Right kidney (tissue), 9 donors: ENCODE measurements at places on chromosomes 5 and 9.
A peak's percentile ranks its signal among the peaks of the same experiment; 100 is the strongest.

GRCh38 chr5:140267559-140268018, 35.3 kb downstream of the PFDN1 start:
- no peak for DNase-seq

DNA sequence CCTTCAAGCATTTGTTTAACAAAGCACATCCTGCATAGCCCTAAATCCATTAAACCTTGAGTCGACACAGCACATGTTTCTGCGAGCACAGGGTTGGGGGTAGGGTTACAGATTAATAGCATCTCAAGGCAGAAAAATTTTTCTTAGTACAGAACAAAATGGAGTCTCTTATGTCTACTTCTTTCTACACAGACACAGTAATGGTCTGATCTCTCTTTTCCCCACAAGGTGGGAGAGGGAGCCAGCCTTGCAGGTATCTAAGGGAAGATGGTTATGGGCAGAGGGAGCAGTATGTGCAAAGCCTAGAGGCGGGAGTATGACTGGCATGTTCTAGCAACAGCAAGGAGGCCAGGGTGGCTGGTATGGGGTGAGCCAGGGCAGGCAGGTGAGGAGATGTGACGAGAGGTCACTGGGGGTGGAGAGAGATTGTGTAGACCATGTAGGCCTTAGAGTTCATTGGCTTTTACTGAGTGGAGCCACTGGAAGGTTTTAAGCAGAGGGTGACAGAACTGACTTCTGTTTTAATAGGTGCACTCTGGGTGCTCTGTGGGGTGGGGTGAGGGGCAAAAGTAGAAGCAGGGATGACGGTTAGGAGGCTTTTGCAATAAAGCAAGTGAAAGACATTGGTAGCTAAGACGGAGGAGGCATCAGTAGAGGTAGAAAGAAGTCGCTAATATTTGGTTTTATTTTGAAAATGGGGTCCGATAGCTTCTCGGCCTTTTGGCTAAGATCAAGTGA, 5.1 kb upstream of the RPS14 start:
- DNase-seq: no peak

DNA sequence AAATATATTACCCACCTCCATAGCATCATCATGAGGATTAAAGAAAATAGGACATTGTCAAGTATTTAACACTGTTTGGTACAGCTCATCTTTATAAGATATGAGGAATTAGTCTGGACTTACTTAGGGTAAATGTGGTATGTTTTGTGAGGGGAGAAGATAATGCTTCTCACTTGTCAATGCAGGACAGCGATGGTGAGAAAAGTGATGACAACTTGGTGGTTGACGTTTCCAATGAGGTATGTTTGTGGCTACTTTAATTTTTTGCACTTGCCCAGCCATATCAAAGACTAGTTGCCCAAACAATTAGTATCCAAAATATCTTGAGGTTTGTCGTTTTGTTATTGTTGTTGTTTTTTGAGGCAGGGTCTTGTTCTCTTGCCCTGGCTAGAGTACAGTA, 133.9 kb downstream of the TLE4 start:
- DNase-seq: no peak

DNA sequence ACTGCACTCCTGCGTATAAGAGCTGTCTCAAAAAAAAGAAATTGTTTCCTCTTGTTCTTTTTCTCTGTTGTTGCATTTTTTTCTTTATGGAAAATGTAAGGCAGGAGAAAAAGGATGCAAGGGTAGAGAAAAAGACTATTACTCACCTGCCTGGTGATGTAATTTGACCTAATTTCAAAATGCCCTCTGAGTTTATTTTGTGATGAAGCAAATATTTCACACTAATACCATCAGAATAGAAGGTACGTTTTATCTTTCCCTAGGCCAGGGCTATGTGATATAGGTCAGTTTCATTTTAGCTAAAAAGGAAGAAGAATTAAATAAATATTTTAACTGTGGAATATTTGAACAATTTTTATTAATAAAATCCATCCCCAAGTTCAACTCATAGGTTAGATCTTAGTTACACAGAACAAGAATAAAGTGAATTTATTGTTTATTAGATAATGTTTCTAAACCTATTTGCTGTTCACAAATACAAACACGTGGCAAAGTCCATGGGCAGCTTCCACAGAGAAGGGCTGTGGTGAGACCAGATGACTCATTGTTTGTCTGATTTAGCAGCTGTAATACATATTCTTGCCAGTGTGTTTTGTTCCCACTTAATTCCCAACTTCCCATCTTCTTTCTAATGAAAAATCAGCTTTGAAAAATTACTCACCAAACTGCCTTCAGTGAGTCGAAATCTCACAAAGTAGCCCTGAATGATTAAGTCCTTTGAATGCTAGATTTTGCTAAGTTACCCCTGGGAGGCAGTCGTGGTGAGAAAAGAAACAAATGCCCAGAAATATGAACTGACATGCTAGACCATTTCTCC, 52.8 kb upstream of the CCDC112 start:
- no peak for DNase-seq

- peak; percentile 60 for DNase-seq
These were observed 28.8 kb upstream of the DAB2IP start for GRCh38 chr9:121622387-121623203.

- no peak for DNase-seq
These were observed 138.8 kb upstream of the COL5A1 start for GRCh38 chr9:134502809-134503211.

GRCh38 chr5:53219174-53219573, 109.6 kb upstream of the MOCS2 start:
- DNase-seq: no peak

DNA sequence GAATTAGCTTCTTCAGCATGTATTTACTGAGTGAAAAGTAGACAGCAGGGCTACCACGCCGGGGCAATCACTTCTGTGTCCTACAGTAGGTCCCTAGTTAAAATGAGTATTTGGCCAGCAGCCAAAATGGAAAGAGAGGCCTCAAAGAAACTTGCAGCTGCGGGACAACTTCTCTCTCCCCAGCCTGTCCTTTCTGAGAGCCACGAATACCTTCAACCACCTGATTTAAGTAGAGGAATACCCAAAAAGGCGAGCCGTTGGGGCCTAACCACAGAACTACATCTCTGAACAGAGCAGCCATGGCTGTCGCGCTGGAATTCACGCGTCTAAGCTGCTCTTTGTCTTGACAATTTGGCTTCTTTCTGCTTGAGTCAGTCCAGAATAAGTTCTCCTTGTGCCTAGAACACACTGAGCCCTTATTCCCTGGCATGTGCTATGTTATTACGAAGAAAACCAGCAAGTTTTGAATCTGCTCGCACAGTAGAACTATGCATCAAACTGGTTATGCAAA, 43.8 kb upstream of the GOLPH3 start:
- DNase-seq: no peak

DNA sequence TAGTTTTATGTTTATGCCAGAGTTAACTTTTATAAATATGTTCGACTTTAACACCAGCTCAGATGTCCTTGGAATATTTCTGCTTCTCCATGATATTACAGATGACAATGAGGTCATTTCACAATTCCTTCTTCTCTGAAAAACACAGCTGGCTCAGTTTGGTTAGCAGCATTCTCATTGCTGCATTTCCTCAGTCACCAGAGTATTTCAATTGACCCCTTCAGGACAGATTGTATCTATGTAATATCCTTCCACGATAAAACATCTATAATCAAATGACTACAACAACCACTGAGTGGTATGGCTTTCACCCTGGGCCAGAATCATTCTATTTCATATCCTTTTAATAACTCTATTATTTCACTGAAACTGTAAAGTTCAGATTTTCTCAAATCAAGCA, 148.7 kb downstream of the OXCT1 start:
- no peak for DNase-seq

- DNase-seq: no peak
These were observed 29.5 kb upstream of the RAPGEF1 start for GRCh38 chr9:131769361-131769760.

GRCh38 chr5:6786786-6787495, 73.7 kb downstream of the TENT4A start:
- no peak for DNase-seq

DNA sequence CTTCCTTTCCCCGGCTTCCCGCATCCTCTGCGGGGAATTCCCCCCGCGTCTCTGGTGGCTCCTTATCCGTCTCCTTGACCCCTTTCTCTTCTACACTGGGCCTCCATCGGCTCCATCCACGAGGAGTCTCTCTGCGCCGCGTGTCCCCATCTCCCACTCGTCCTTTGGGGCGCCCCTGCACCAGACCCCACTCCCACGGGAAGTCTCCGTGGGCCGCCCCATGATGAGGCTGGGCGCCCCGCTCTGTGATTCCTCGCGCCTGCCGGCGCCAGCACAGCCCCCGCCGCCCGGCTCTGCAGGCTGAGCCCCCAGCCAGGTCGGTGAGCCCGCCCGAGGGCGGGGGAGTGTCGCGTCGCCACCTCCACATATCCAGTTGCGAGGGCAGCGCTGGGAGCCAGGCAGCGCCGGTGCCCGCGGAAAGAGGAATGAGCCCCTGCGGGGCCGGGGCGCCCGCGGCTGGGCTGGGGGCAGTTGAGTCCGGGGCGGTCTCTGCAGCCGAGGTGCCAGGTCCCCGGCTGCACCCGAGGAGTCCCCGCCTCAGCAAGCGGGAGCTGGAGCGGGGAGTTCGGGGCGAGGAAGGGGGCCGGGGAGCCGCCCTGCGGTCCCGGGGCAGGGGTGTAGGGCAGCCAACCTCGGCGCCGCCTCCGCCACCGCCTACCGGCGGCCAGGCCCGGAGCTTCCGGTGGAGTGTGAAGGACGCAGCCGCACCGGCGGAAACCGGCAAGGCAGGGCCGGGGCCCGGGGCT, 2.1 kb upstream of the TRAF1 start:
- DNase-seq: peak; percentile 84

DNA sequence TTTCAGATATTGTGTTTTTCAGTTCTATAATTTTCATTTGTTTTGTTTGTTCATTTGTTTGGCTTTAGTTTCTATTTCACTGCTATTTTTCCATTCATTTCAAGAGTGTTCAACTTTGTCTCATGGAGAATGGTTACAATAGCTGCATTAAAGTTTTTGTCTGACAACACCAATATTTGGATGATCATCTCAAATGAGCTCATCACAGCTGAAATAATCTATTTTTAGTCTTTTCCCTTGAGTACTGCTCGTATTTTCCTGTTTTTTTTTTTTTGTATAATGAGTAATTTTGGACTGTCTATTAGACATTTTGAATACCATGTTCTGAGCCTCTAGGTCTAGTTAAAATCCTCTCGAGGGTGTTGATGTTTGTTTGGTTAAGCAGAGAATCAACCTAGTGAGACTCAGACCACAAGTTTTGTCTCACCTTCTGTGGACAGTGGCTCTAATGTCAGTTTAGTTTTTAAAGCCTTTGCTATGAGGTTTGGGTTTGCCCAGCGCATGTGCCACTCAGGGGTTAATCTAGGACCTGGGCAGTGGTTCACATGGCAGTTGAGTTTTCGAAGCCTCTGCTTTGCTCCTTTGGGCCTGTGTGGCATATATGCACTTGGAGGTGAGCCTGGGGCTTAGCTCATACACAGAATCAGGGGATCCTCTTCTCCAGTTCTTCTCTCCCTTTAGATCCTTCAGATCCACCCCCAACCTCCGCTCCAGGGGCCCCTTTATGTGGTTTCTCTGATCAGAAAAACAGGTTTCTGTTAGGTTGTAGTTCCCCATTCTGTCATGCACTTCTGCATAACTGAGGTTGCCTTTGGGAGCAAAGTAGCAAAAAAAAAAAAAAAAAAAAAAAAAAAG, 79.8 kb downstream of the ARSB start:
- DNase-seq: no peak

DNA sequence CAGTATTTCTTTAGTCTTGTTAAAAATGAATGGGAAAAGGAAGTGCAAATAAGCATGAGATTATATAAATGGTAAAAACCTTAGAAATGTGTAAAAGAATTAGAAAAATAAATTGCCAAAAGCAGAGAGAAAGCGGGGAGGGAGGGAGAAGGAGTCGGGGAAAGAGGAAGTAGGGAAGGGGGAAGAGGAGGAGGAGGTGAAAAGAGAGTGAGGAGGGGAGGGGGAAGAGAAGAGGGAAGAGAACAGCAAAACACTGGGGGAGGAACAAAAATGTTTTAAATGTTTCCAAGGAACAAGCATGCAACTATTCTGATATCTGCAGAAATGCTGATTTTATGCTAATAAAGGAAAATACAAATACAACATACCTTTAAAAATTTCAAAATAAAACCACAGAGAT, 317.5 kb downstream of the PIK3R1 start:
- DNase-seq: no peak

GRCh38 chr5:149002761-149003689, 59.8 kb downstream of the SH3TC2 start:
- no peak for DNase-seq

- no peak for DNase-seq
These were observed 1518.7 kb upstream of the WWC1 start for GRCh38 chr5:166772770-166773169.

GRCh38 chr9:32516241-32516640, 9.8 kb downstream of the RIGI start:
- no peak for DNase-seq

DNA sequence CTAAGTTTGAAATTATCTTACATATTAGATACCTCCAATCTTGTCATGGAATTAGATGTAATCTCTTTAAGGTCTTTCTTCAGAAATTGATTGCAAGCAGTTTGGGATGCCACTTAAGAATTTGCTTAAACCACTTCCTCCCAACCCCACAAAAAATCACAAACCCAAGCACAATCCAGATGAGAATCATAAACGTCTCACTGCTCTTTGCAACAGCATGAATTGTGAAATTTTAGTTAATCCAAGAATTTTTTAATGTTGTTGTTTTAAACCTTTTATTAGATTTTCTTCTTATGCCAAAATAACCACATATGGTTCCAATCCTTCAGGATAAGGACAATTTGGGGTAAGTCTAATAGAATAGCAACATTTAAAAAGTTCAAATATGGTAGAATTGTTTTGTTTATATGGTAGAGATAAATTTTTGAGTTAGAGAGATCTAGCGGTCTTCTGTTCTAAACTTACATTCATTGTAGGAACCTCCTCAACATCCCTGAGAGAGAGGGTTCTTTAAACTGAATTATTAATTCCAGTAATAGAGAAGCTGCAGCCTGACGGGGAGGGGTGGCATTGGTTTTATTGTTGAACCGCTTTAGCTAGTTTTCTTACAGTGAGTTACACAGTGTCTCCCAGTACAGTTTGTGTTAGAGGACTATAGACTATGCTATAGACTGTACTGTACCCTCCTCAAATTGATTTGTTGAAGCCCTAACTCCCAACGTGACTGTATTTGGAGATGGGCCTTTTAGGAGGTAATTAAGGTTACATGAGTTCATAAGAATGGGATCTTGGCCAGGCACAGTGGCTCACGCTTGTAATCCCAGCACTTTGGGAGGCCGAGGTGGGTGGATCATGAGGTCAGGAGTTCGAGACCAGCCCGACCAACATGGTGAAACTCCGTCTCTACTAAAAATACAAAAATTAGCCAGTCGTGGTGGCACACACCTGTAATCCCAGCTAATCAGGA, 24.8 kb upstream of the IL6ST start:
- DNase-seq: no peak

GRCh38 chr9:114012126-114012525, 66.0 kb downstream of the AMBP start:
- DNase-seq: no peak

GRCh38 chr9:119213471-119213870, 155.8 kb downstream of the BRINP1 start:
- DNase-seq: no peak

DNA sequence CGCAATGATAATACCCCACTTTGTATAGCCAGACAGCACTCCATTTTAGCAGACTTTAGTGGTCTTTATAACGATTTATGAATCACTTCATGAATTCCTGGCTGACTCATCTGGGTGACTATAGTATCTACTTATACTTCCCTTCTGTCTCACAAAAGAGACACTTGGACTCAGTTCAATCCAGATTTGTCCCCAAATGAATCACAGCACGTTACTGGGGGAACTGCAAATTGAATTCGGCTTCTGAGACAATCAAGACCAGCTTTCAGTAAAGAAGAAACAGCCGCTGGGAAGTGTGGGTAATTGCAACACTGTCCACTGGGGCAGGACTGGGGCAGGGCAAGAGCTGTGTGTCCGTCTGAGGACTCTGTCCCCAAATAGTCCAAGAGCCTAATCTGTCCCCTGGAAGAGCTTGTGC, 337.3 kb upstream of the RFX3 start:
- DNase-seq: no peak
